ENCODE measurements at places on chromosomes 1 and 21. TPM values are rescaled to one million over a fixed set of nuclear protein-coding genes. Genes with fewer than 3 reads are reported as not detected.

PGLYRP4 gene
- not detected for total RNA-seq

ANGPTL7 gene
- total RNA-seq, result 0.25 TPM

MMP23B gene
- 0.74 TPM for total RNA-seq

FAM72D gene
- total RNA-seq, result 0.49 TPM

SPRR1A gene
- not detected for total RNA-seq

GBP5 gene
- 0.25 TPM for total RNA-seq

S100B gene
- total RNA-seq, result 10.1 TPM

COPA gene
- total RNA-seq, result 121 TPM

CFAP74 gene
- total RNA-seq, result 0.25 TPM

TRAF3IP3 gene
- total RNA-seq, result 0.49 TPM

PDZK1 gene
- total RNA-seq, result 2.0 TPM

SLC30A10 gene
- 18.2 TPM for total RNA-seq

RAP1GAP gene
- 22.6 TPM for total RNA-seq

PRDM15 gene
- 5.7 TPM for total RNA-seq

SH3BGR gene
- 1.7 TPM for total RNA-seq

SPRR1B gene
- total RNA-seq, result not detected

Measured in temporal lobe (tissue), 4 donors.